ENCODE measurements at places on chromosomes 1 and 21.

DNA sequence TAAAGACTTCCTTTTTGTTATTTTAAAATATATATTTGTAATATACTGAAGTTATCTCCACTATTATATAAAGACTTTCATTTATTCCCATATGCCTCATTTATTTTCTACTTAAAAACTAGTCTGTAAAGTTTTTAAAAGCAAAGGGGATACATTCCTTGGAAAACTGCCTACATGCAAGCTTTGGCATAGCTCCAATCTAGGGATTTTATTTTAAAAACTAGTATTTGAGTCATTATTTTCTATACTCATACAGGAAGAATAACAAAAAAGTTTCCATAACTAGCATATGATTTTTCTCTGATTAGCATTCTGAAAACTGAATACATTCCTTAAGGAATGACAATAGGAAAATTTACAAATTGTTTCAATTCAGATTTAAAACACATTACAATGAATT is 88.9 kb downstream of the COL24A1 start:
- peak; percentile 75 for DNase-seq

GRCh38 chr1:156816561-156817328 is at the start of gene SH2D2A:
Gene SH2D2A, minus strand, starts transcription at chr1:156816848. Its CDS starts 140 bp downstream, at chr1:156816708.
- peak; percentile 70 for DNase-seq

DNA sequence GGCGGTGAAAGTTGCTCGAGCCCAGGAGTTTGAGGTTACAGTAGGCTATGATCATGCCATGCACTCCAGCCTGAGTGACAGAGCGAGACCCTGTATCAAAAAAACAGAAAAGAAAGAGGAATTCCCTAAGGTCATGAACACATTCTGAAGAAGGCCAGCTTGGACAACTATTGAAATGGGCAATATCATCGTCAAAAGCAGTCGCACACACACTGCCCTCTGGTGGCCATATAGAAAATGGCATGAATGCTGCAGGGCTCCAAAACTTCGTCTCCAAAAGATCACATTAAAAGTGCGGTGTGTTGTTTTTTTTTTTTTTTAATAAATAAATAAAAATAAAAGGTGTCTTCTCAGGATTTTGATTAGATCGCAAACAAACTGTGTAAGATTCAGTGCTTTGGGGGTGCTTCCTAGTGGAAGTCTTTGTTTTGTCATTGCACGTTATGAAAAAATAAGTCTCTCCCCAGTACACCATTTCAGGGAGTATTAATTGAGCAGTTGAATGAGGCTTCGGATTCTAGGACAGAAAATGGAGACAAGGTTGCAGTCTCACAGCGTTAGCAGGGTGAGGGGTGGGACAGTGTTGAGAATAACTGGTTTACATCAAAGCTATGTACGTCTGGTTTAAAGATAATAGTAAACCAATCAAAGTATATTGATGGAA is 87.5 kb upstream of the FMN2 start:
- DNase-seq: peak; percentile 14

DNA sequence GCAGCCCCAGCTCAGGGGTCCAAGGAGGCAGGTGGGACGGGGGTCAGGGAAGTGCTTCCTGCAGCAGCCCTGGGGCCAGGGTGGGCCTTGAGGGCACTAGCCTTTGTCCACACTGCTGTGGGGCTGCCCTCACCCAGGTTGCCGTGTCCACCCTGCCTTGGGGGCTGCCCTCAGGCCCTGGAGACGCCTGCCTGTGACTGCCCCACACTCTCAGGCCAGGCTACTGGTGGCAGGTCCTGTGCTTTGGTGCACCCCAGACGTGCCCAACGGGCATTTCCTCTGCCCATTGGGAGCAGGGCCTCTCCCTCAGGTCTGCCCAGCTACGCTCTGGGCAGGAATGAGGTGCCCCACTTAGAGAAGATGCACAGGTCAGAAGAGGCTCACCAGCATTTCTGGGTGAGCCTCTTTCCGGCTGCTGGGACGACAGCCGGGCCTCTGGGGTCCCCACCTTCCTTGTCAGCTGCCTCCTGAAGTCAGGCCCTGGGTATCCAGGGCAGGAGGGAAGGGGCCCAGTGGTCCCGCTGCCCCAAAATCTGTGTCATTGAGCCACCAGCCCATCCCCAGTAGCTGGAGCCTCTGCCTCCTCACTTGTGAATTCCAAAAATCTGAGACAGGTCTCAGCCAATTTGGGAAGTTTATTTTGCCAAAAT is 2.7 kb upstream of the MMEL1 start:
- no peak for DNase-seq

DNA sequence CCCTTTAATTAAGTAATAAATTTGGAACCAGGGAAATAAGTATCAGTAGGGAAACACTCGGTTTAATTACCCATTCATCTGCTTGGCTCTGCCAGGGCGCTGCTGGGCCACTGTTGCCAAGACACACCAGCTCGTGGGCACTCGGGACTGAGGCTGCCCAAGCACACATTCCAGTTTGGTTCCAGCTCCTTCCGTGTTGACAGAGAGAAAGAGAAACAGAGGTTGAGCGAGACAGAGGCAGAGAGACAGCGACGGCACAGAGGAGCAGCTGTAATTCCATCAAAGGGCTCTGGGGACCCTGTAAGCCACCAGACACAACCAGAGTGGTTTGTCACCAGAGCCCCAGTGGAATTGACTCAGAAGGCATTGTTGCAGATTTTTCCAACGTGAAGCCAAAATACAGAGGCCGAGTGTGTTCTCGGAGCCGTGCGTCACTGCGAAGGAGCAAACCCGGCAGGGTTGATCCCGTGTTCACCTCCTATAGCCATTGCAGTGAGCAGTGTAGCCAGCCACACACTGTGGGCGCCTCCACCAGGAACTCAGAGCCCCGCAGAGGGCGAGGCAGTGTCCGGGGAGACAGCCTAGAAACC is 33.5 kb downstream of the SYF2 start:
- DNase-seq: peak; percentile 62

GRCh38 chr1:17802164-17802563 is 47.0 kb downstream of the ACTL8 start:
- peak; percentile 78 for DNase-seq

DNA sequence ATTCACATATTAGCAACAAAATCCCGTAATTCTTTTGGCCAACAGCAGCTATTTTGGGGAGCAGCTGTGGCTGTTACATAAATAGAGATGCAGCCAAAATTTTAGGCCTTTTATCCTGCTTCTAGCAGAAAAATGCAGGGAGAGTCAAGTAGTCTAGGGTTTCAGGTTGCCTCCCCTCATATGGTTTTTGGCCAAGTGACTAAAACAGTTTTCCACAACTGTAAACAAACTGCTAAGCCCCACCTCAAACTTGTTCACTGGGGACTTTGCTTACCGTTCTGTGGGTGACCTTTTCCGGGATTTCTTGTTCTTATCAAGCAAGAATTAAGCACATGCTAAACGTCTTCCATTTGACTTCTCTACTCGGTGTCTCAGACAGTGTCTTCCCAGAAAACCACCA is 133.4 kb downstream of the EDEM3 start:
- DNase-seq: no peak

DNA sequence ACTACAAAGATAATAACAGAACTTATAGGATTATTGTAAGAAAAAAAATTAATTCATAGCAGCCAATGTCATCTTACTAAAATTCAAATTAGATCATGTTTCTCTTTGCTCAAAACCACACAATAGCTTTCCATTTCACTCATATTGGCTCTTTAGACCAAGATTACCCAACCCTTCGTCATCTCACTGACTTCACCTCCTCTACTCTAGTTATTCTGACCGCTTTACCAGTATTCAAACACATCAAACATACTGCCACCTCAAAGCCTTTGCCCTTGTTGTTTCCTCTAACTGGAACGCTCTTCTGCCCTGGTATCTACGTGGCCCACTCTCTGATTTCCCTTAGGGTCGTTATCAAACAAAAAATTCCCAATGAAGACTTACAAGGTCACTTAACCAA is 1.7 kb downstream of the ANGPTL3 start:
- DNase-seq: no peak

- DNase-seq: peak; percentile 73
These were observed 19.1 kb downstream of the OLFML3 start for GRCh38 chr1:113998361-113998760.

DNA sequence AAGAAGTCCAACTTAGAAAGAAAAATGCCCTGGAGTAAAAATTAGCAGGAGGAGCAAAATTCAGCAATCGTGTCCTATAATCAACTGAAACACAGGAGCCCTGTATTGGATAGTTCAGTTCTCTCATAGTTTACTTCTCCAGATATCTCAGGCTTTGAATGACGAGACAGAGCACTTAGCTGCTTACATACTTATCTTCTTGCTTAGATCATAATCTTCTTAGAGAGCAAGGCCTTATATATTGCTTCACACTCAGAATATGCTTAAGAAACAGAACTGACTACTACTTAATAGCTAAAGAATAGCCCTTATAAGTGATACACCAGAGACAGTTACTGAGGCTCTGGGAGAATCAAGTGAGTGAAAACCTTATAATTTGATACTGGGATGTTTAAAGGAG is 38.9 kb downstream of the TOR3A start:
- no peak for DNase-seq

DNA sequence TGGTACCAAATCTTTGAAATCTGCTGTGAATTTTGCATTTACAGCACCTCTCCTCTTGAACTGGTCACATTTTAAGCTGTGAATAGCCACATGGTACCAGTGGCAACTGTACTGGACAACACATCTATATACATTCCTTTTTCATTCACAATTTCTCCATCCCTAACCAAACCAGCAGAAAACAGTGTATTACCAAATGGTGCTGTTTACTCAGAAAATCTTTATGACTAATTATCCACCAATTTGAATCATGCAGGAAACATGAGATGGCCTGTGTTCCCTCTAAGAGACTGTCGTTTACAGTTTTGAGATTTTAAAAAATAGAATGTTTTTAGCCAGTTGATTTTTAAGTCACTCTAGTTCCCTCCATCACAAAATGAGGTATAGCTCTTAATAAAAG is 17.6 kb upstream of the CCT8 start:
- peak; percentile 82 for DNase-seq

DNA sequence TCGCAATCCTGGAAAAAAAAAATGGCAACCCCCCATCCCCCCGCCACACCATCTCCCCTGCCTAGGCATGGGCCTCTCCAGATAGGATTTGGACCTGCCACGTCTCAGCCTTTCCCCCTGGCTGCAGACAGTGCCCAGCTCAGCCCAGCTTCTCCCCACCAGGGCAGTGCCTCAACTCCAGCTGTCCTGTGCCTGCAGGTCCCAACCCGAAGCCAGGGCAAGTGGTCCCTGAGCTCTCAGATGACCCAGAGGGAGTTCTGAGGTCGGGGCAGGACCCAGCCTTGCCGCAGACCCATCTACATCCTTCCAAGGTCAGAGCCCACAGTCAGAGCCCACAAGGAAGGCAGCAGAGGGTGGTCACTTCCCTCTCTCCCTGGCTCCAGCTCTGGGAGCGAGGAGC is 86.7 kb upstream of the POU3F1 start:
- DNase-seq: no peak

- DNase-seq: no peak
These were observed 16.6 kb upstream of the DISP3 start for GRCh38 chr1:11462224-11462923.

DNA sequence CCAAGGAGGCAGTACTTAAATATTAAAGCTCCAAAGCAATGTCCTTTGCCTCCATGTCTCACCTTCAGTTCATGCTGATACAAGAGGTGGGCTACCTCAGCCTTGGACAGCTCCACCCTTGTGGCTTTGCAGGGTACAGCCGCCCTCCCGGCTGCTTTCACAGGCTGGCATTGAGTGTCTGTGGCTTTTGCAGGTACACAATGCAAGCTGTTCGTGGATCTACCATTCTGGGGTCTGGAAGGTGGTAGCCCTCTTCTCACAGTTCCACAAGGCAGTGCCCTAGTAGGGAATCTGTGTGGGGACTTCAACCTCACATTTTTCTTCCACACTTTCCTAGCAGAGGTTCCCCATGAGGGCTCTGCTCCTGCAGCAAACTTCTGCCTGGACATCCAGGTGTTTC is 324.8 kb downstream of the COL11A1 start:
- DNase-seq: no peak

DNA sequence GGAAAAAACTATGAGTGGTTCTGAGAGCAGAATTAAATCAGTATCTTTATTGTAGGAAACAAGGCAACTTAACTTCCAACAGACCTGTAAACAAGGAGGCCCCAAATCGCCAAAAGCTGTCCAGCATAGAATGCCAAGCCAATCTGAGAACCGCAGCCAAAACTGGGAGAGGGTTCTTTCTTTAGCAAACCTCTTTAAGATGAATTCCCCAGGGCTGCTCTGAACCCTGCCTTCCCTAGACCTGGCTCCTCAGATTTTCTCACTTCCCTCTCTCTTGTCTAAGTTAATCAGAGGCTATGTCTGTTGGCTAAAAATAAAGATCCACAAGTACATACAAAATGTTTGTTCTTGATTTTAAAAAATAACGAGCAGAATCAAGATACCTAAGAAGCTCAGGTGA is 141.4 kb downstream of the SMYD3 start:
- no peak for DNase-seq

- DNase-seq: no peak
These were observed 9.9 kb upstream of the CLSTN1 start for GRCh38 chr1:9833632-9834031.

- no peak for DNase-seq
These were observed 31.6 kb upstream of the ARHGEF10L start for GRCh38 chr1:17507915-17508314.

GRCh38 chr1:51410568-51411460 is 80.5 kb upstream of the TTC39A start:
- peak; percentile 73 for DNase-seq

DNA sequence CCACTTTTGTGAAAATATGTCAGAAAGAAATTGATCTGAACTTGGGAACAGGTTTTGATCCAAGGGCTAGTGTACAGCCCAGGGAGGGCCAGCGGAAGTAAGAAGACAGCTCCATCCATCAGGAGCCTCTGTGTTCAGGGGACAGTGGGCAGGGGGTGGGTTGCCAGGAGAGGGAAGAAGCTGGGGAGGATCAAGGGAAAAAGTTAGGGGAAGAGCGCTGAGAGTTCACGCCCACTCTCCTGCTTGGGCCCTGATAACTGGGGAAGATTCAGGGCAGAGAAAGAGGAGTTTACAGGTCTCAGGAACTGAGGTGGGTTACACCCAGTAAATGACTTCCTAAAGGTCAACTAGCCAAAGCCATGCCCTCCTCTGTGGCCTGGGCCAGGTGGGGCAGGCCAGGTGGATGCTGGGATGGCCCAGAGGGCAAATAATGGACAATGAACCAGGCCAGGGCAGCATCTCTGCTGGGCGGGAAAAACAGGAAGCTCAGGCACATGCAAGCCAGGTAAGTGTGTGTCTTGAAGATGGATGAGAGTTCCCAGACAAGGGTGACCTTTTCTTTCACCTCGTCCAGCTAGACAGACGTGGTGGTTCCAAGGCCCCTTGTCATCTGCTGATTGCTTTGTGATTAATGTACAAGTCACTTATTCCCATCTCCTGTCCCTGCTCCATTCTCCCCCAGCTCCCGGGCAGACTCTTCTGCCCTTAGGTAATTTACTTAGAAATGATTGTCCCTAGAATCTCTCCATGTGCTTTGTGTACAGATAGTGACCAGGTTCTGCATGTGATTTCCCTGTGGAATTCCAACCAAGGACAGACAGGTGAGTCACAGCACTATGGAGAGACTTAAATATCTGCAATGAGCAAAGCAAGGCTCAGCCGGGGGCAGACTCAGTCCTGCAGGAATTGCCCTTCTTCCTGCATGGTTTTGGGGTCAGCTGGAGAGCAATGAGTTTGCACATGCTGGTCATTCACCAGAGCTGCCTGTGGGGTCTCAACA is 57.0 kb downstream of the MDM4 start:
- peak; percentile 49 for DNase-seq

GRCh38 chr1:112393631-112393974 is 2.4 kb upstream of the CTTNBP2NL start:
- peak; percentile 40 for DNase-seq

- DNase-seq: peak; percentile 86
These were observed 43.3 kb downstream of the PHC2 start for GRCh38 chr1:33387625-33388024.

- DNase-seq: peak; percentile 21
These were observed 591 bp upstream of the KDM1A start for GRCh38 chr1:23018661-23019093.
